ENCODE measurements at places on chromosomes 11 and 22.

GRCh38 chr11:65625628-65626342 is 10.2 kb downstream of the PCNX3 start:
- DNase-seq, result no peak

DNA sequence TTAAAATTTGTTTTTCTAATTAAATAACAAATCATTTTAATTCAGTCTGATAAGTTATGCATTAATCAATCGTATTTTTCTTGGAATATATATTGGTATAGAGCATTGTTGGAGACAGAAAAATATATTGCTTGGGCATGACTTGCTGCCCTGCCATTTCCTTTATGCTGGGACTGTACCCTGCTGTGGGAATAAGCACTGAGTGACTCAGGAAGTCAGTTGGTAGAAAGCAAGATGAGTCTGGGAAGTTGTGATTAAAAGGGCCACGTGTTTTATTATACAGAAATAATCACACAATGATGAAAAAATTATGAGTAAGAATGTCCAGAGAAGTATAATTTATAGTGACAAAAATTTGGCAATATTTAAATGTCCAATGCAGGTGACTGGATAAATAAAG is 139.5 kb downstream of the KIF18A start:
- DNase-seq, result no peak

DNA sequence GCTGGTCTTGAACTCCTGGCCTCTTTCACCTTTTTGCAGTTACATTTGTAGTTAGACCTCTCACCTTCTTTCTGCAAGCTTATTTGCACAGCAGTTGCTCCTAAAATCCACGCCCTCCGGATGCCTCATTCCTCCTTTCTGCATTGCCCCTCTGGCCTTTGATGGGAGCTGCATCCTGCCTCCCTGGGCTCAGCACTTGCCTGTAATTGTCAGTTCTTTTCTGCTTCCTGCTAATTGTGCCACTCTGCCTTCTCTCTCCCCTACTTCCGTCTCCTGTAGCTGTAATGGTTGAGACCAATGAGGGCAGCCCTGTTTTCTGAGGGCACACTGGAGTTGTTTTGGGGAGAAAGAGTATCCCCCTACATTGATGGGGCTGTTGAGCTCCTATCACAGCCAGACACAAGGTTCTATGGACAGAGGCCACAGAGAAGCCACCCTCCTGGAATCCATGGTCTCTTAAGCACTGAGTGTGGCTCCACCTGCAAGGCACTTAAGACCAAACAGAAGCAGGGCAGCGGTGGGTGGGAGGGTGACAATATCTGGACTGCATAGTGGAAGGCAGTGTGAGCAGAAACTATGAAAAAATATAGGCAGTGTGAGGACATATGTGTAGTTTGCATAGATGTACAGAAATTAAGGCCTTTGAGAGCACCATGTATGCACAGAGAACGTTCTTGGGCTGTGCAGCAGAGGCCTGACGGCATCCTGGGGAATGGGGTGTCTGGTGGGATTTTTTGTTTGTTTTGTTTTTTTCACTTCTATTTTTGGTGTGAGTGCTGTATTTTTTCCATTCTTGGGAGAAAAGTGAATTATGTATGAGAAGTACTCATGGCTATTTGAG is 30.5 kb downstream of the YDJC start:
- DNase-seq, result no peak

DNA sequence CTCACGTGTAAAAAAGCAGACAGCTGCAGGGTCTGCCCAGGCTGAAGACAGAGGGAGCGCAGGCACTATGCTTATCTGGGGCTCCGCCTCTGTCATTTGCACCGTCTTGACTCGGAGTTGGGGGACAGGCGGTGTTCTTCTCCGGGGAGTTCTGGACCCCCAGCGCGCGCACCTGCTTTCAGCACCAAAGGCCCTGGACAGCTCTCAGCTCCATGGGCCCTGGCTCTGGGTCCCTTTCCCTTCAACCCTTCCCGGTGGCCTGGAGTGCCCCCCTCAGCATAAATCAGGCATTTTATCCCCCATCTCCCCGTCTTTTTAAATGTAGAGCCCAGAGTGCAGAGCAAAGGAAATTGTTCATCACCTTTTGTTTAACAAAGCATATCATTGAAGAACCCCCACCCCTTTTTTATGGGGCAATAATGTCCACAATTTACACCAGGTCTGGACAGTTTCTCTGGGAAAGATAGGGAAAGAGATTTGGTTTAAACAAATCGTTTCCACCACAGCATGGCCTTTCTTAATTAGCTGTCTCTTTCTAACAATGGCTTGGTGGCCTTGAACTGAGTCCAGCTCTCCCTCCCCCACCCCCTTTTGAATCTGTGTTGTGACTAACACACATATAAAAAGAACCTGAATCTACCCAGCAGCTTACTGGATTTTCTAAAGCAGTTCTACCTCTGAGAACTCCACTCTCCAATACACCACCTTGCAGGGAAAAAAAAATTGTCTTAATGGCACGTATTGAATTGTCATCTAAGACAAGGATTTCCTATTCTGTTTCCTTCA is 1.7 kb downstream of the SEZ6L start:
- DNase-seq, result no peak

- no peak for DNase-seq
Observed at GRCh38 chr11:92152245-92152644, 72.4 kb upstream of the FAT3 start.

DNA sequence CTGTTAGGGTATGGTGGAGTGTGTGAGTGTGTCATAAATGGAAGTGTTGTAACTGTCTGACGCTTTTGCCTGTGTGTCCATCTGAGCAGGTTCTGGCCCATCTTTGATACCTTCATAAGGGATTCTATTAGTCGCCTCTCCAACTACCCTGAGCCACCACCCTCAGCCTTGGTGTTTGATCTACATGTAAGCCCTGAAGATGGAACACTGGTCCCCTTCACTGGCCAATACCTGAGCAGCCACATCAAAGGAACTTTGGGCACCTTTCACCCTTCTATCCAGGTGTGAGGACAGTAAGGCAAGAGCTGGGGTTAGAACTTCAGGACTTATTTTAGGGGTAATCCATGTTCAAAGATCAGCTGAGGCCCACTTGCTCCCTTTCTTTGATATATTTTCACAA is 51.0 kb downstream of the DNHD1 start:
- no peak for DNase-seq

DNA sequence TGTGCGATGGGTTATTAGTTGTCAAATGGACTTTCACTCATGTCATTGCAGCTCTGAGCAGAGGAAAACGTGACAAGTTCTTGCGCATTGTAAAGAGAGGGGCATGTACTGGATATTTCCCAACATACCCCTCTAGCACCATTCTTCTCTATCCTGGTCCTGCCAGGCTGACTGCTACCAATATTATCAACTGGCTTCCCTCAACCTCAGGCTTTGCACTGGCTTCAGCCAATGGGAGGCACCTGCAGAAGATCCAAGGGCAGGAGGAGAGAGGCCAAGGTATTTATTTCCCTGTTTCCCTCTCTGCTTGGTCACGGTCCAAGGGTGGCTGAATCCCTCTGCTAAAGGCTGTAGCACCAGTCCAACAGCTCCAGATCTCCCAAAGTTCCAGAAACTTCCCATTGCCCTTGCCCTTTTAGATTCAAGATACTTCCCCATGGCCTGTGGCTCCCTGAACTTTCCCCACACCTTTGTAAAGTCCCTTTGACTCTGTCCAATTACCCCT is 175.6 kb upstream of the NECTIN1 start:
- no peak for DNase-seq

GRCh38 chr22:17121233-17122195 is at the start of gene TMEM121B:
Gene TMEM121B, minus strand, starts transcription at chr22:17121360. Its CDS starts 233 bp downstream, at chr22:17121127.
- no peak for DNase-seq
